Thyroid gland (tissue), 4 donors: ENCODE measurements at places on chromosomes 3 and 15.
A peak's percentile ranks its signal among the peaks of the same experiment; 100 is the strongest.

GRCh38 chr3:81728766-81729544, 32.5 kb downstream of the GBE1 start:
- DNase-seq = no peak

DNA sequence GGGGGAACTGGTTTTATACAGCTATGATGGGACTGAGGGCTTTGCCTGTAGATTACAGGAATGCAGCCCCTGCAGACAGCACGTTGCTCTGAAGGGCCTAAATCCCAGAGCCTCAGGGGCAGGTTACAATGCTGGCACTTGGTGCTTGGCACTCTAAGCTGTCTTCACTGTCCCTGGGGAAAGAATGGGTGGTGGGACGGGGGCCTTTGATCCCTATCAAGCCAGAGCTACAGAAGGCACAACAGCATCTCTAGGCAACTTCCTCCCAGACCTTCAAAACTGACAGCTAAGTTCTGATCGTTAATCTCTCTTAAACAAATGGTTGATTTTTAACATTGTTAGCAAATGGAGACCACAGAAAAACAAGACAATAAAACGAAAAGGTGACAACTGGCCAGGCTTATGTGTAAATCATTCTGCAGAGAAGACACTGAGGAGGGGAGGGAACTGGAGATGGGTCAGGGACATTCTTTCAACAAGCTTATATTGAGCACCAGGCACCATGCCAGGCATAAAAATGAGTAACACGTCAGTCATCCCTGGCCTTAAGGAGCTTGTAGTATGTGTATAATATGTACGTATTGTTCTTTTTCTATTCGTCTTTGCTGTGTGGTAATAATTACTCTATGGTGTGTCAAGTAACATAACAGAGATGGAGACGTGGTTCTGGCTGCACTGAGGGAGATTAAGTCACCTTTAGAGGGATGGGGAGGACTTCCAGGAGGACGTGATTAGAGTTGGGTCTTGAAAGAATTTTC, 49.1 kb downstream of the CA12 start:
- no peak for DNase-seq

- DNase-seq = no peak
Measured at GRCh38 chr3:146975476-146975875, 370.3 kb upstream of the PLSCR5 start.

GRCh38 chr3:134326760-134327593, 47.3 kb downstream of the AMOTL2 start:
- peak; percentile 70 for DNase-seq

- DNase-seq = peak; percentile 27
Measured at GRCh38 chr3:32323604-32324003, 68.0 kb upstream of the CMTM7 start.
